Fibroblast of skin of left quadriceps (primary cell): ENCODE measurements at places on chromosomes 4 and X.

GRCh38 chr4:152301381-152301780 is 234.5 kb downstream of the FBXW7 start:
- no peak for DNase-seq

DNA sequence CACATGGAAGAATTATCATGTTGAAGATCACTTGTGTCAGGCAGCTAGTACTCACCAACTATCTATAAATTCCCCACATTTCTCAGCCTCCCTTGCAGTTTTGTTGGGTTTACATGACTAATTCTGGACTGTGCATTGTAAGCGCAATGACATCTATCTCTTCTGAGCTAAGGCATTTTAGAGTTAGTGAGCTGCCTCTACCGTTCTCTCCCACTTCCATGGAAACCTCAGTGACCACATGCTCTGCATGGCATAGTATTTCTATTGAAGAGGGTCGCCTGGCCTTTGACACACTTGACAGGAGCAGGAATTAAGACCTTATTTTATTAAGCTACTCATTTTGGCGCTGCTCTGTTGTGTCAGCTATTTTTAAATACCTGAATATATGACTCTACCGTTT is 67.5 kb upstream of the NPY2R start:
- DNase-seq, result no peak

DNA sequence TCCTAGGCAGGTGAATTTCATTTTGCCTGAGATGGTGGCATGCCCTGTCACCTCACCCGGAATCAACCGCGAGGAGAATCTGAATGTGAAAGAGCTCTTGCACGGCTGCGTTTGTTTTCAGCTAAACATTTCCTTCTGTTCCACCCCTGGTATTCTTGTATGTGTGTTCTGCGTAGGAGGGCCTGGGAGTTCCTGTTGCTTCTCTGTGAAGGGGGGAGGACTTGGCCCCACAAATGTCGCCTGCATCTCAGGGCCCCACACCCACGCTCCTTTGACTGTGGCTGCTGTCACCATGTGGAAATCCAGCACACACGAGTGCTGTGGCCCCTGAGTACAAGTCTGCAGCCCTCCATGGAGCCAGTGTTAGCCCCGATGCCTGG is 45.8 kb upstream of the CLCN4 start:
- no peak for DNase-seq

DNA sequence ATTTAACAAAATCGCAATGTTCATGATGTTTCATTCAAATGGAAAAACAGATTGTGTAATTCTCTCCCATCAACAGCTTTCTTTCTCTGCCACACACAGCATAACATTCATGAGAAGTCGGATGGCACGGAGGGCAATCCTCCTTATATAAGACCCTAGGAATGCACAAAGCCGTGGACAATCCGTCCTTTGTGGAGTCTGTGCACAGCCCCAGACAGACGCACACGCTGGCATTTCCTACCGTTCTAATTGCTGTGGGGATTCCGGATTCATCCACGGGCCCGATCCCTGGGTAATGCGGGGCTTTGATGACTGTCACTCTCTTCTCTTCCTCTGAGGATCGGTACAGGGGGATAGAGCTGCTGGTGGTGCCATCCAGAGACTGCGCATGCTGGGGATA is 121.9 kb upstream of the PDLIM3 start:
- DNase-seq, result no peak

GRCh38 chr4:161554372-161554990 is 609.3 kb downstream of the FSTL5 start:
- no peak for DNase-seq

- DNase-seq, result no peak
These were observed 1731.7 kb downstream of the ARAP2 start for GRCh38 chr4:34512616-34513015.

- DNase-seq, result no peak
These were observed 182.2 kb upstream of the ATOH1 start for GRCh38 chr4:93646233-93646930.

DNA sequence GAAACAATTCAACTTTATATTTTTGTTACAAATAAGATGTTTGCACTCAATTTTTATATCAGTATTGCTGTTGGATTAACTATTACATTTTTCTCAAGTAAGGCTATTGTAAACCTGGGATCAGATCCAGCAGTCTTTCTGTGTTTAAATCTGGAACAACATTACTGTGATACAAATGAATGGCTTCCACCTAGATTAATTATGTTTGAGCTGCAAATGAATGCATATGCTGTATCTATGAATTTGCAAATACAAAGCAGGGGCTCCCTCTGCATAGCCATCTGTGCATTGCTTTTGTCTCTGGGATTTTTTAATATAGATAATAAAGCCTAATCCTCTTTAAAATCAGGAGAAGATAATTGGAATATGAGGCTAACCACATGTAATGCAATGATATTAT is 69.8 kb upstream of the NEIL3 start:
- peak; percentile 14 for DNase-seq

GRCh38 chrX:124902953-124903352 is 416.7 kb upstream of the TEX13C start:
- no peak for DNase-seq

- no peak for DNase-seq
These were observed 45.1 kb upstream of the AADAT start for GRCh38 chr4:170134821-170135220.

- DNase-seq, result no peak
These were observed 1.0 kb upstream of the GUCY1B1 start for GRCh38 chr4:155757745-155758265.

DNA sequence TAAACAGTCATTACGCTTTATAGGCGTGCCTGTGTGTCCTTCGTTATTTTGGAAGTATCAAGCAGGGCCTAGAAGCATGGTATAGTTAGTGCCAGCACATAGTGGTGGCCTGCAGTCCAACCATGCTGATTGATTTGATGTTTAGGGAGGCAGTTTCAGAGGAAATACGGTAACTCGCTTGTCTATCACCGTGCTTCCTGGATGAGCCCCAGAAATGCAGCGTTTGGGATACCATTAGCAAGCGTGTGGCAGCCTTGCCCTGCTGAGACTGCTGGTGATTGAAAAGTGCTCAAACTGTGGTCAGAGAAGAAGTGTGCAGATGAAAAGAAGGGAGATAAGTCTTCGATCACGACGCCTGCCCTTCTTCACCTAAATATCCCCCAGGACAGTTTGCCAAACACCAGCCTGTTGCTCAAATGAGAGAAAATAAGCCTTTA is 158.4 kb downstream of the CHIC2 start:
- DNase-seq, result peak; percentile 57

- no peak for DNase-seq
These were observed 2244.0 kb downstream of the ARAP2 start for GRCh38 chr4:34000356-34000755.

- DNase-seq, result no peak
These were observed 206.5 kb upstream of the PDE5A start for GRCh38 chr4:119834906-119835612.

DNA sequence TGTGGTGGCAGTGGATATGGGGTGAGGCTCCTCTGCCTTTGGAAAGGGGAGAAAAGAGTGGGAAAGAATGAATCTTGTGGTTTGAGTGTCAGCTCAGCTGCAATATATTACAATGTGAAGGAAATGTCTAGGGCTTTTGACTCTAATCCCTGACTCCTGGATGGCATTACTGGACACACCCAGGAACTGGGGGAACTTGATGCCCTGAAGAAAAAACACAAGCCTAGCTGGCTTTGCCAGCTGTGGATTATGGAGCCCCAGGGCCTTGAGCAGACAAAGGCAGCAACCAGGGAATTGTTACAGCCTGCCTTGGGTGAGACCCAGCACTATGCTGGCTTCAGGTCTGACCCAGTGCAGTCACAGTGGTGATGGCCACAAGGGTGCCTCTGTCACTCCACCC is 57.1 kb upstream of the CYSLTR1 start:
- DNase-seq, result no peak

DNA sequence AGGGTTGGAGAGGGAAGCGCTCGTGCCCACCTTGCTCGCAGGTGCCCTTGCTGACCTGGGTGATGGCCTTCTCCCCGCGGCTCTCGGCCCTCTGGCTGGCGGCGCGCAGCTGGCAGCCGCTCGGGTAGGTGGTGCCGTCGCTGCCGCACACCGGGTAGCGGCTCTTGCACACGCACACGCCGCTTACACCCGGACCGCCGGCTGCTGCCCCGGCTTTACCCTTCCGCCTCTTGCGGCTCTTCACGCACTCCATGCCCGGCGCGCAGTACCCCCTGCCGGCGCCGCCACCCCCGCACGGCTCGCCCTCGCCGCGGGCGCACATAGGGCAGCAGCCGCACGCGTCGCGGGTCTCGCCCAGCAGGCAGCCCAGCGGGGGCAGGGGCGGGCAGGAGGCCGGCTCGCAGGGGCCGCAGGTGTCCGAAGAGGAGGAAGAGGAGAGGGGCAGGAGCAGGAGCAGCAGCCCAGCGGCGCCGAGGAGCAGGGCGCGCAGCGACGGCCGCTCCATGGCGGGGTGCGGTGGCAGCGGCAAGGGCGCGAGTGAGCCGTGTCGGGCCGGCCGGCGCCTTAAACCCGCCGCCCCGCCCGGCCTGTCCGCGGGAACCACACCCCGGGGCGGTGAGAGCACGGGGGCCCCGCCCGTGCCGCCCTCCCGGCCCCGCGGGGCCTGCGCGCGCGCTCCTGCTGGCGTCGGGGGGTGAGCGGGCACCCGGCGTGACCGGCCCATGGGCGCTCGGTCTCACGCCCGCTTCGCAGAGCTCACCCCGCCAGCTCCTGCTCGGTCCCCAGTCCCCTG is at the start of gene IGFBP7:
TSS of gene IGFBP7 (minus strand) at position 539 of the 793 bp plus-strand sequence. CDS start at position 505, 34 bp downstream.
- no peak for DNase-seq

- no peak for DNase-seq
These were observed 53.3 kb downstream of the TLL1 start for GRCh38 chr4:165926307-165926706.

DNA sequence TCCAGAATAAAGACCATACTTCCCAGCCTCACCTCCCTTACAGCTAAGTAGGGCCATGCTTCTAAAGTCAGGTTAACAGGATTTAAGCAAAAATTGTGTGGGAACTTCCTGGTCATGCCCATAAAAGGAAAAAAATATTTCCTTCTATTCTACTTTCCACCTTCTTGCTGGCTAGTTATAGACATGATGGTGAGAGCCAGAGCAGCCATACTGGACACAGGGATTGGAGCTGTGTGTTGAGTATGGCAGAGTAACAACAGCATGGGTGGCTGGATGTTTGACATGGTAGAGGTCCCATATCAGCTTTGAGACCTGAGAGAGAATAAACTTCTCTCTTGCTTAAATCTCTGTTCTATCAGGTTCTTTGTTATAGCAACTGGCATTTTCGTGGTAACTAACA is 15.1 kb upstream of the CBR4 start:
- no peak for DNase-seq

- no peak for DNase-seq
These were observed 185.0 kb upstream of the FAM241A start for GRCh38 chr4:111960241-111960667.

- no peak for DNase-seq
These were observed 53.7 kb downstream of the TRIM2 start for GRCh38 chr4:153257991-153258390.

DNA sequence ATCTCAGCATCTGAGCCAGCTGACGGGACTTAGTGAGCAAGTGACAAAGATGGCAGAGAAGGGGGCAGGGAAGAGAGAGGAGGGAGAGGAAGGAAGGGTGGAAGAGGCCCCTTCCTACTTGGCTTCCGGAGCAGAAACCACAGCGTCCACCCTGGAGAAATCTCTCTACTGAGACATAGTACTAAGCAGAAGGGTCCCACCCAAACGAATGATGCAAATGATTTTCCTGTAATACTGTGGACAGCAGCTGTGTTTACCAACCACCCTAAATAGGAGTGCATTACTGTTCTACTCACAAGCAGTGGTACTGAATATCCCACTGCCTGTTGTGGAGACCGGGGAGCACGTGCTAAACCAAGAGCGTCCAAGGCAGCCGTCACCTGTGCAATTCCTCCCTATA is 29.4 kb downstream of the DTHD1 start:
- DNase-seq, result no peak

DNA sequence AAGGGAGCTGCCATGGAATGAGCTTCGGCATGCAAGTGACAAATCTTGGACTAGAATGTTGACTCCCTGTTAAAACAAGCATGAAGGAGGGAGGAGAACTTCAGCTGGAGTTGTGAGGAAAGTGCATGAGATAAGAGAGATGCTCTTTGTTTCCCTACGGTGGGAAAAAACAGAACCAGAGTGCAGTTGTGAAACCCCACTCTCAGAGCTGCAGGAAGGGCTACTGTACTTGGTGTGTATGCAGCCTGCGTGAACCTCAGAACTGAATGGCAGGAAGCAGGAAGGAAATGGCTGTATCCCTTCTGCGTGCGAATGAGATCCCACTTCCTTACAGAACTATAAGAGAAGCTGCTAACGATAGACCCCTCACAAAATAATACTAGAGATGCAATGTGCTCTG is 57.2 kb downstream of the EGF start:
- DNase-seq, result no peak

GRCh38 chr4:70630162-70630561 is 1.6 kb downstream of the ENAM start:
- no peak for DNase-seq

GRCh38 chr4:36304138-36304681 is 22.8 kb downstream of the DTHD1 start:
- no peak for DNase-seq

DNA sequence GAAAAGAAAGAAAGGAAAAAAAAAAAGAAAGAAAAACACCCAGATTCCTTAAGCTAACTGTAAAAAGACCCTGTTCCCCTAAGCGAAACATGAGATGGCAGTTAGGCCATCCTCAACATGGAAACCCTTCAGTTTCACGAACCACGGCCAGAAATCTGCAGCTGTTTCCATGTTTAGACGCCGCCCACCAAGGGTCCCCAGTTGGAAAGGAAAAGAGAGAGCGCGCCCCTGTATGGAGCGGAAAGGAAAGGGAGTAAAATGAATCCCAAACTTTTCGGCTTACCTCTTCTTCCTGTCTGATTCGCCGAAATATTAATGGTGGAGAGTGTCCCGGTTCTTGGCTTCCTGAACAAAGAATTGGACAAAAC is 38.3 kb downstream of the MGARP start:
- no peak for DNase-seq

- DNase-seq, result no peak
These were observed 824.8 kb upstream of the GALNTL6 start for GRCh38 chr4:170988446-170988845.

- no peak for DNase-seq
These were observed 68.4 kb downstream of the ARHGEF38 start for GRCh38 chr4:105620640-105621323.

GRCh38 chrX:40445691-40446090 is 135.1 kb upstream of the ATP6AP2 start:
- DNase-seq, result no peak

DNA sequence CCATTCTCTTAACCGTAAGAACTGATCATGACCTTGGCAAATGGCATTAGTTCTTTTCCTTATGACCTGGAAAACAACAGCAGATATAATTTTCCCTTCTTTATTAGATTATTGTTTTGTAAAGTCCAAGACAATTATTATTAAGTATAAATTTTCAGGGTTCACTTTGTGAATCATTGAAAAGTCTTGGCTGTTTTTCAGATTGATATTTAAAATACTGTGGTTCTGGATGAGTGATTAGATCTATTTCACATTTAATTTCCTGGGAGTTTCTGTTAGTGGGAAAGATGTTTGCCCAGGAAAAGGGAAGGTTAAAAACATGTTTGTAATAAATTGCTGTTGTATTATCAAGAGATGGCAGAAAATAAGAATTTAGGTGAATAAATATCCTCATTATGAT is 194.9 kb downstream of the TLL1 start:
- DNase-seq, result no peak

- no peak for DNase-seq
These were observed 56.8 kb upstream of the TXK start for GRCh38 chr4:48190839-48191238.

GRCh38 chr4:84051639-84052038 is 447.5 kb downstream of the NKX6-1 start:
- no peak for DNase-seq
